Hematopoietic multipotent progenitor cell treated with erythropoietin and hydrocortisone succinate and interleukin-3 and kit ligand, for 15 days (in vitro differentiated cells): ENCODE measurements at places on chromosomes 12 and 14.

DNA sequence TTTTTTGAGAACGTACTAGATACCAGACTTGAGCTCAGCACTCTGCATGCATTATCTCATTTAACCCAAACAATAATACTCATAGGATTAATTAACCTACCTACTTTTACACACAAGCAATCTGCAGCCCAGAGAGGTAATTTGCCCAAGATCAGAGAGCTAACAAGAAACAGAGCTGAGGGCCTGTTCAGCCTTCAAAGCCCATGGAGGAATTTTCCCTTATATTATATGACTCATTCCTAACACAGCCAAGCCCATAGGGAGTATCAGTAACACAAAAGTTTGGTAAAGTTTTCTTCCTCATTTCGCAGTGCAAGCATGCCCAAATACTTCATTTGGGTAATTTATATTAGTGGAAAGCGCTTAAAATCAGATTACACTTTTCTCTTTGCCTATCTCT, 94.7 kb downstream of the GALC start:
- DNase-seq = no peak

- no peak for DNase-seq
Measured at GRCh38 chr12:115949675-115950074, 327.8 kb downstream of the MED13L start.

DNA sequence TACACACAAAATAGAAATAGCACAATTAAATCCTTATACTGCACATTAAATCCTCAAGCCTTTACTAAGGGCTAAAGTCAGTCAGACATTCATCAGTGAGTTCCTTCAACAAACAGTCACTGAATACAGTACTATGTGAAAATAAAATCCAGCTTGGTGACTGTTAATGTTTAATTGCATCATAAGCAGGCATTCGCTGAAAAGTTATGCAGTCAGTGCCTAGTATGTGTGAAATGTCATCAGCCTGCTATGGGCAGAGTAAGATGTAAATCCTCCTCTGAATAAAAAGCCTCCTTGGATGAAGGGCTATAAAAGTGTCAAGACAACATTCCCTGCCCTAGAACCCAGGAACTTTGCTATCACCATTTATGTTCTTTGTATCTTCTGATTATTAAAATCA, 116.4 kb downstream of the PRICKLE1 start:
- no peak for DNase-seq

- no peak for DNase-seq
Measured at GRCh38 chr12:3722368-3722767, 30.5 kb downstream of the CRACR2A start.

GRCh38 chr14:101518611-101519473, 42.5 kb upstream of the DIO3 start:
- DNase-seq = no peak

GRCh38 chr12:11814374-11814773, 164.9 kb downstream of the ETV6 start:
- no peak for DNase-seq

GRCh38 chr12:41459111-41459905, 271.2 kb downstream of the PDZRN4 start:
- DNase-seq = no peak
